ENCODE measurements at places on chromosomes 7 and 10.

DNA sequence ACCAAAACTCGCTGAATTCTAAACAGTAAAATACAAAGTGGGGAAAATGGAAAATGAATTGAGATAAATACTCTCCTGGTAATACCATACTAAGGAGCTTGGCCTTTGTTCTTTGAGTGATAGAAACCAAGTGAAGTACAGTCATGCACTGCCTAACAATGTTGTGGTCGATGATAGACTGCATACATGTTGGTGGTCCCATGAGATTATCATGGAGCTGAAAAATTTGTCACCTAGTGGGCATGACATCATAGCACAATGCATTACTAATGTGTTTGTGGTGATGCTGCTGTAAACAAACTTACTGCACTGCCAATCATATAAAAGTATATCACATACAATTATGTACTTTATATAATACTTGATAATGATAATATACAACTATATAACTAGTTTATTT, 419.1 kb downstream of the ARL4A start:
- H3K27ac ChIP-seq: no peak overlapping the region
- H3K27me3 ChIP-seq: no peaks in the 10 kb centered on the region

DNA sequence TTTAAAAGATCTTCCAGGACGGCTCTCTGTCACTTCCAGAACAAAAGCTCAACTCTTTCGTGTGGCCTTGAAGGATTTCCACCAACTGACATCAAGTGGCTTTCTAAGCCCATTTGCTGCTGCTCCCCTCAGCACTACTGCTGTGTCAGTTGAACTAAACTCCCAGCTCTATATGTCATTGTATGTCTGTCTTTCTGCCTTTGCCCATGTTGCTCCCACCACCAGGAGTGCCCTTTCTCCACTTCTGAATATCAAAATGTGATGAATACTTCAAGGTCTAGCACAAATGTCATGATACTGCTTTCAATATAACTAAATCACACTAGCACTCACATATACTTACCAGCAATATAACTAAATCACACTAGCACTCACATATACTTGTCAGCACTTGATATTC, 138.3 kb downstream of the ATXN7L1 start:
- H3K4me3 ChIP-seq: no peak overlapping the region
- no peak overlapping the region for H3K27ac ChIP-seq
- no peak for DNase-seq
- H3K27me3 ChIP-seq: no peaks in the 10 kb centered on the region
- no peaks in the 10 kb centered on the region for H3K36me3 ChIP-seq

GRCh38 chr10:67151471-67151870, 225.6 kb downstream of the LRRTM3 start:
- no peak for DNase-seq
- no peaks in the 10 kb centered on the region for H3K27me3 ChIP-seq
- H3K27ac ChIP-seq: no peak overlapping the region
- no peaks in the 10 kb centered on the region for H3K36me3 ChIP-seq
- H3K4me1 ChIP-seq: no peaks in the 10 kb centered on the region

- no peaks in the 10 kb centered on the region for H3K4me1 ChIP-seq
- DNase-seq: no peak
- H3K27ac ChIP-seq: no peak overlapping the region
- no peak overlapping the region for H3K4me3 ChIP-seq
- H3K36me3 ChIP-seq: no peaks in the 10 kb centered on the region
Observed at GRCh38 chr10:11521860-11522259, 89.6 kb downstream of the USP6NL start.

DNA sequence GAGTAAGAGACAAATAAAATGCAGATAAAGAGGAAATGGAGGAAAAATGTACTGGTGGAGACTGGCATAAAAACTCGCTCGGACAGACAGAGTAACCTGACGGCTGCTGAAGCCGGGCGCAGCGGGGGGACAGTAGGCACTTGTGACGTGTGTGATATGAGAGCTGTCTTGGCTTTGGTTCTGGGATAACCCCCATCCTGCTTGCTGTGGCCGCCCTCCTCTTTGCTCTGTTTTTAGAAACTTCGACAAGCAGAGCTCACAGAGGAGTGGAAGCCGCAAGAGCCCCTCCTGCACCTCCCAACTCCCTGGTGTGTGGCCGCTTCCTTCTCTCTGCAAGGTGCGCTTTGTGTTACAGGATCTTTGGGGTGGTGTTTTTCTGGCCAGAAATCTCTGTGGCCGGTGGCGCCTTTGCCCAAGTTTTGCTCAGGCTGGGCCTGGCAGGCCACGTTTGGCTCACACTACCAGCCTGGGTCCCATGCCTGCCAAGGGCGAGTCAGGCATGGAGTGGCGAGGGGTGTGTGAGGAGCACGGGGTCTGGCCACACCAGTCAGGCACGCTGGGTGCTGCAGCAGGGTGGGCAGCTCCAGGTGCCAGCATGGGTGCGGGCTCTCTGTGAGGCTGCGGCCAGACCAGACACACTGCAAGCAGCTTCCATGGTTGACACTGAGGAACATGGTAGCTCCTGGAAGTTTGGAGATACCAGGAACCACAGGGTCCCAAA, 268.0 kb downstream of the DNAJB6 start:
- no peak overlapping the region for H3K27ac ChIP-seq
- H3K36me3 ChIP-seq: no peaks in the 10 kb centered on the region
- DNase-seq: no peak

GRCh38 chr7:2735744-2736143, 47.7 kb downstream of the AMZ1 start:
- DNase-seq: no peak
- no peak overlapping the region for H3K27ac ChIP-seq
- no peak overlapping the region for H3K4me3 ChIP-seq
- no peaks in the 10 kb centered on the region for H3K27me3 ChIP-seq
- H3K36me3 ChIP-seq: peaks cover 2% of the 10 kb centered on the region
- no peaks in the 10 kb centered on the region for H3K4me1 ChIP-seq

DNA sequence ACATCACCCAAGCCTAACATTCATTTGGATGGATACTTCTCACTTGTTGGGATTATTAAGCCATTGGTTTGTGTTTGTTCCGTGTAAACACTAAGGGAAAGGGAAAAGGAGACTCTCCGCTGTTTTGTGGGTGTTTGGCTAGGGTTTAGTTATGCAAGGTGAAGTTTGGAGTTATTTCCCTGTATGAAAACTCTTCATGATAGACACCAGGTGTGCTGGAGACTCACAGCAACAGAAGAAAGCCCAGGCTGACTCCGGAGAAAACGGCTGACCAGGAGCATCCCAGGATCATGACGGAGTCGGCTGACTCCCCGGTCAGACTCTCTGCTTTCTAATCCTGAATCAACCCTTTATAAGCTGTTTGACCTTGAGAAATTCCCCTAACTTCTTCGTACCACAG, 94.1 kb upstream of the KLF6 start:
- no peak overlapping the region for H3K4me3 ChIP-seq
- no peaks in the 10 kb centered on the region for H3K36me3 ChIP-seq
- peak overlapping the region; percentile 22 for H3K27ac ChIP-seq
- DNase-seq: no peak
- H3K4me1 ChIP-seq: peaks cover 41% of the 10 kb centered on the region
